Tibial nerve (tissue), 4 donors: ENCODE measurements at places on chromosomes 11 and 22. TPM values are rescaled to one million over a fixed set of nuclear protein-coding genes. Genes with fewer than 3 reads are reported as not detected.

Gene WNT7B
- not detected for total RNA-seq

Gene ZC3H12C
- total RNA-seq = 18.4 TPM

- no peak for DNase-seq
These were observed 485.3 kb downstream of the TBC1D22A start for GRCh38 chr22:47247579-47248240.

DNA sequence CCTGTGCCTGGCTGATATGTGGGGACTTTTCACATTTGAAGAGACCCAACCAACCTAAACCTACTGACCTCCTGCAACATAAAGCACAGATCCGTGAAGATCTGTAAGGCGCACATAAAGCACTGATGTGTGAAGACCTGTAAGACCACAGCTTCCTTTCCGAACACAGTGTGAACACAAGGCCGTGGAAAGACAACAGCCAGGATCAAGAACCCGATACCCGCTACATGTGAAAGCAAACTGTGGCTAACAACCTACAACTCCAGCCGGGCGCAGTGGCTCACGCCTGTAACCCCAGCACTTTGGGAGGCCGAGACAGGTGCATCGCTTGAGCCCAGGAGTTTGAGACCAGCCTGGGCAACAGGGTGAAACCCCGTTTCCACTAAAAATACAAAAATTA is 17.6 kb upstream of the PPFIA1 start:
- DNase-seq = no peak

GRCh38 chr22:30910358-30910757 is 58.2 kb downstream of the MORC2 start:
- DNase-seq = no peak

GRCh38 chr11:85787809-85788760 is 22.9 kb downstream of the SYTL2 start:
- no peak for DNase-seq

- DNase-seq = no peak
These were observed 83.6 kb upstream of the LRRC55 start for GRCh38 chr11:57098191-57098590.

DNA sequence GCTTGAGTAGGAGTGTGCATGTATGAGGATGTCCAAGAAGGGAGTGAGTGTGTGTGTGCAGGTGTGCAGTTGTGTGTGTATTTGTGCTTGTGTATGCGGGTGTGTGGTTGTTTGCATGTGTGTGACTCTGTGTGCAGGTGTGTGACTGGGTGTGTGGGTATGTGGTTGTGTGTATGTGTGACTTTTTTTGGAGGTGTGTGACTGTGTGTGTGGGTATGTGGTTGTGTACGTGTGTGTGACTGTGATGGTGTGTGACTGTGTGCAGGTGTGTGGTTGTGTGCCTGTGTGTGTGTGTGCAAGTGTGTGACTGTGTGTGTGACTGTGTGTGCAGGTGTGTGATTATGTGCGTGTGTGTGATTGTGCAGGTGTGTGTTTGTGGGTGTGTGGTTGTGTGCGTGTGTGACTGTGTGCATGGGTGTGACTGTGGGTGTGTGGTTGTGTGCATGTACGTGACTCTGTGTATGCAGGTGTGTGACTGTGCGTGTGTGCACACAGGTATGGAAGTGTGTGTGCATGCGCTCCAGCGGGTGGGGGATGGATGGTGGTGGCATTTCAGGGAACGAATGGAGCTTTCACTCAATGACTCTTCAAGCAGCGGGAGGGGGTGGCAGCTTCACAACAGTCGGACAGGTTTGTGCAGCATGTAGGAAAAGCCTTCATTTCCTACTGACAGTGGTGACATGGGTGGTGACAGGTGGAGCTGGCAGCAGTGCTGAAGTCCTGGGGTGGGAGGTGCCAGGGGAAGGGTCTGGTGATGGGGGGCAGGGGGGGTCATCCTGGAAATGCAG is 47.6 kb downstream of the CACNA1I start:
- DNase-seq = no peak
